NB4 (cell line): ENCODE measurements at places on chromosomes 7 and 10.

GRCh38 chr7:18041191-18041590 is 13.5 kb upstream of the PRPS1L1 start:
- no peak for DNase-seq

GRCh38 chr7:97005183-97006054 is at the start of gene DLX6:
TSS of gene DLX6 (plus strand) at chr7:97005553. CDS start at chr7:97005978, 425 bp downstream.
- DNase-seq = no peak

DNA sequence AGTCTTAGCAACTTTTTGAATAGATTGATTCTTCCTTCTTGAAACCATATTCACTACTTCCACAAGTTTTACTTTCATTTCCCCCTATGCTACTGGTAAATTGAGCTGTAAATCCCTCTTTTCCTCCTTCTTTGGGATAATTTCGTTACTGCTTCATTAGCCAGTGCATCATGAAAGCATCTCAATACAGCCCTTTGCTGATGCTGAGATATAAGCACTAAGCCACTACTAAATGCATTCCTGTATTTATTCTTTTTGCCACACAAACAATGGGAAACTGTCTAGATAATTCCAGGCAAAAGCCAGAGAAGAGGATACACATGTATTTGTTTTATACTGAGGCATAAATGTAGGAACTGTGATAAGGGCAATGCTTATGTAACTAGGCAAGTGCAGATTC is 313.9 kb downstream of the NXPH1 start:
- DNase-seq = no peak

- no peak for DNase-seq
Observed at GRCh38 chr7:121302214-121302745, 26.5 kb upstream of the WNT16 start.

GRCh38 chr10:101718690-101719275 is 23.8 kb upstream of the FBXW4 start:
- DNase-seq = no peak

DNA sequence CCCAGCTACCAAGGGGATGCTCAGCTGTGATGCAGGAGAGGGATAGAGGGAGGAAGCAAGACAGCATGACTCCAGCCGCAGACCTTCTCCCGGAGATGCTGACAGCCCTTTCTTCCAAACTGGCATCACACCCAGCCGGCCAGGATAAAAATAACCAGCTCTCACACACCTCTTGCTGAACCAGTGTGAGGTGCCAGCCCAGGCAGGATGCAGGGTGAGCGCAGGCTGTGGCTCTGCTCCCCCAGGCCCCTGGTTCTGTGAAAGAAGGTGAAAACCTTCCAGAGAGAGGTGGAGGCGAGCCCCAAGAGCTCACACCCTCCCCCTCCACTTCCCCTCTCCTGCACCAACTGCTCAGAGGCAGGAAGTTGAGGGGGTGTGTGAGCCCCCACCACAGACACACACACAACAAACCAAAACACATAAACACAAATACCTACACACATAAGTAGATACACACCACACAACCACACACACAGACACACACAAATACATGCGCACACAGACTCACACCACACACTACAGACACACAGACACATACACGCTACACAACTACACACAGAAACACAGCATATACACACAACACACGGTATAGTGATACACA is 4.0 kb downstream of the GPR15LG start:
- peak; percentile 52 for DNase-seq
